ENCODE measurements at places on chromosomes 12 and 14. TPM values are rescaled to one million over a fixed set of nuclear protein-coding genes. Genes with fewer than 3 reads are reported as not detected.

Gene DNAJC22
- 0.16 TPM for total RNA-seq

Gene GARIN6
- not detected for total RNA-seq

Gene OASL
- total RNA-seq: 5.9 TPM

Gene TAS2R7
- total RNA-seq: not detected

Gene MIP
- not detected for total RNA-seq

Gene COA8
- total RNA-seq: 30.3 TPM

Gene KRT77
- not detected for total RNA-seq

Gene SRGAP1
- total RNA-seq: 5.8 TPM

Gene MYH6
- total RNA-seq: not detected

Gene PMCH
- not detected for total RNA-seq

Gene KRT82
- not detected for total RNA-seq

Gene AHNAK2
- 184 TPM for total RNA-seq

Gene KICS2
- 8.2 TPM for total RNA-seq

Gene NTF3
- total RNA-seq: 2.0 TPM

Gene PLXNC1
- total RNA-seq: 1.7 TPM

Gene NID2
- 2.3 TPM for total RNA-seq

Gene AKAP3
- 0.32 TPM for total RNA-seq

Gene PAPLN
- 5.1 TPM for total RNA-seq

Gene GPRC5D
- total RNA-seq: not detected

Gene GALNT8
- total RNA-seq: not detected

Gene JPH4
- total RNA-seq: 0.04 TPM

Gene NDRG2
- 54.7 TPM for total RNA-seq

Gene KRT2
- not detected for total RNA-seq

Gene TRHDE
- total RNA-seq: 0.08 TPM

Gene KRT75
- 0.84 TPM for total RNA-seq

Gene PUS1
- total RNA-seq: 20.5 TPM

Gene MMP14
- total RNA-seq: 109 TPM

Gene KRT1
- total RNA-seq: 2.5 TPM

Gene PRPF40B
- 16.1 TPM for total RNA-seq

Gene PZP
- not detected for total RNA-seq

Gene DEPDC4
- total RNA-seq: 0.68 TPM

Gene CCDC184
- total RNA-seq: 0.20 TPM
